ENCODE measurements at places on chromosomes 13 and 19.

GRCh38 chr19:29623726-29624488 is 17.8 kb downstream of the POP4 start:
- DNase-seq, result no peak

DNA sequence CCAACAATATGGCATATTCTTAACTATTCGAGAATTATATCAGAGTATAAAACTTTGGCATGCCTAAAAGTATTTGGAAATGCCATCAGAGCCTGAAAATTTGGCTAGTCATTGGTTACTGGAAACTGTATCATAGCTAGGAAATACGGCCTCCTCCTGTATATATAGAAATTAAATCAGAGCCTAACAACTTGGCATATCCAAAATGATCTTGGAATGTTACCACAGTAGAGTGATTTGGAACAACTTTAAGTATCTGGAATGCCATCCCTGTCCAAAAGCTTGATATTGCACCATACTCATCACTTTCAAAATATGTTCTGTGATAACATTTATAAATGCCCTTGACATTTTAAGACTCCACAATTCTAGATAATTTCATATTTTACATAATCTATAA is 335.8 kb downstream of the SLITRK1 start:
- peak; percentile 11 for DNase-seq

DNA sequence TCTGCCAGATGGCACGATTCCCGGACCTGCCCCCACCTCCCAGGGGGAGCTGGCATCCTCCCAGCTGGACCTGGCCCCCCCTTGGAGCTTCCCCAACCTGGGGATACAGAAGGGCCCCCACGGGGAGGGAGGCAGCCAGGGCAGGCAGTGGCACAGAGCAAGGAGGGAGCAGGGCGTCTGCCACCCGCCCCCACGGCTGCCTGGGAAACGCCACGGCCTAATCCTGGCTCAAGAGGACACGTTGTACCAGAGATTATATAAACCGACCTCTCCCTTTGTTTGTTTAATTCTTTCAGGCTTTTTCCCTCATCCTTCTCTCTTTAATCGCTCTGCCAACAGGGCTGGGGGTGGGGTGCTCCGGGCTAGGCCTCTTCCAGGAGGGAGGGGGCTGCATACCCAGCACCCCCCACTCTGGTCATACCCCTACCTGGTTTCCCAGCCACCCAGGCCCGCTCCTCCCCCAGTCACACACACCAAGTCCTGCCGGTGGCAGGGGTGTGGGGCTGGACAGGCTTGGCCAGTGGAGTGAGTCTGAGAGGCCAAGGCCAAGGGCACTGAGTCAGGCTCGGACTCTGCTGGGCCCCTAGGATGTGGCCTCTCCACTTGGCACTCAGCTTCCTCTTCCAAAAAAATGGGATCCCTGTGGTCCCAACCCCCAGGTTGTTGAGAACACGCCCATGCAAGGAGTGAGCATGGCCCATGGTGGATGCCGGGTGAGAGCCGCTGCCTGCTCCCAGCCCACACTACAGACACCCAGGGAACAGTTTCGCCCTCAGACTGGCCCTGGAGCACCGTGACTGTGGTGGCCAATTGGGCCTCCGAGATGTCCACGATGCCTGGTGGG is 29.5 kb upstream of the NFIC start:
- no peak for DNase-seq

GRCh38 chr19:45354241-45354842 is 13.8 kb downstream of the KLC3 start:
- DNase-seq, result no peak

GRCh38 chr13:21613791-21614190 is 9.8 kb upstream of the MICU2 start:
- DNase-seq, result no peak

DNA sequence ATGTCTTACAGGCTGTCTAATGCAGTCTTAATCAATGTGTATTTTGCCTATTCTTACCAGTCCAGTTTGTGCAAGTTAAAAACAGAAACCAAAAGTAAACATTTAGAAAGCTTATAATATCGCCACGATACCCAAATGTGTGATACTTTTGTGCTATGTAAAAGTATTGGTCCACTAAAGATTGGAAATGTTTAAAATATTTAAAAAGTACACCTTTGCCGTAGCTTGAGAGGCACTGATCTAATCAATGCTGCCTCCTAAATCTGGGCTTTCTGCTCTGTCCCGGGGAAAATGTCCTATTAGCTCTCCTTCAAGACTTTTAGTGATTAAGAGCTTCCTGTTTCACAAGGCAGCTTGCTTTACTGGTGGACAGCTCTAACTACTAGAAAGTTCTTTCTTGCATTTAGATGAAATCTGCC is 64.7 kb downstream of the DNAJC15 start:
- no peak for DNase-seq

GRCh38 chr13:66365101-66365500 is 865.0 kb downstream of the PCDH9 start:
- DNase-seq, result no peak

GRCh38 chr13:43545317-43545874 is 241.4 kb downstream of the ENOX1 start:
- peak; percentile 61 for DNase-seq

GRCh38 chr13:97018029-97018819 is 23.9 kb upstream of the OXGR1 start:
- peak; percentile 63 for DNase-seq

DNA sequence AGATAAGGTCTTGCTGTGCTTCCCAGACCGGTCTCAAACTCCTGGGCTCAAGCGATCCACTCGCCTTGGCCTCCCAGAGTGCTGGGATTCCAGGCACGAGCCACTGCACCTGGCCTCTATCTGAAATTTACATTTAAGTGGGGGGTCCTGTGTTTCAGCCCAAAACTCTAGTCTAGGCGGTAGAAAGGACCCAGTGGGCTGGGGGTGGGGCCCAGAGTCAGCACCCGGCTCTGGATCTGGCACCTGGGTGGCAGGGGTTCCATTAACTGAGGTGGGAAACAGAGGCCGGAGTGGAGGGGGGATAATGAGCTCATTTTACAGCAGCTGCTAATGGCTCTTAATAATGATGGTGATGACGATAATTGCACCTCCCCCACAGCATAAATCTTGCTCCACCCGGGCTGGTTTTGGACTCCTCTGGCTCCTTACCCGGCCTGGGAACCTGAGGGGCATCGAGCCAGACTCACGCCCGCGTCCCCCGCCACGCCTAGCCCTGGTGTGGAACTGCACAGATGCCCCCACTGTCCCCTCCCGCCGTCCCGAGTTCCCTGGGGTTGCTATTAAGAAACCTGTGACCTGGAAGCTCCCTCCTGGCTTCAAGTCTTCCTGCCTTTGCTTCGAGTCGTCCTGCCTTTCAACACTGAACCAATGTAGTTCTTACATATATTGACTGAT is 17.8 kb upstream of the KLF2 start:
- DNase-seq, result no peak

- no peak for DNase-seq
Measured at GRCh38 chr19:39160889-39161672, 35.5 kb downstream of the PAK4 start.

DNA sequence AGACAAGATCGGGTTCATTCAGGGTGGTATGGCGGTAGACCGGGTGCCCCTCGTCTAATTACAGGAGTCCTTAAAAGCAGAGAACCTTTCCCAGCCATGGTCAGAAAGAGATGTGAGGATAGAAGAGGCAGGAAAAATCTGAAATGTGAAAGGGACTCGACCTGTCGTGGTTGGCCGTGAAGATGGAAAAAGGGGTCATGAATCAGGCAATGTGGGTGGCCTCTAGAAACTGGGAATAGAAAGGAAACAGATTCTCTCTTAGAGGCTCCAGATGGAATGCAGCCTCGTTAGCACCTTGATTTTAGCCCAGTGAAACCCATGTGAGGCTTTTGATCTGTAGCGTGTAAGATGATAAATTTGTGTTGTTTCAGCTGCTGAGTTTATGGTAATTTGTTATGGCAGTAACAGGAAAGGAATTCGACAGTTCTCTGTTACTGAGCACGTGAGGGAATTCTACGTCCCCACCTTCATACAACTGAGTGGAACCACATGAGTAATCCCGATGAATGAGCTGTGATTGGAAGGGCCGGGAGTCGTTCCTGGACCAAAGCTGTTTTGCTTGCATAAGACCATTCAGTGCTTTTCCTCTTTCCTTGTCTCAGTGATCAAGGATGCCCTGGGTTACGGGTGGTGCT is 11.0 kb upstream of the CA11 start:
- peak; percentile 78 for DNase-seq

DNA sequence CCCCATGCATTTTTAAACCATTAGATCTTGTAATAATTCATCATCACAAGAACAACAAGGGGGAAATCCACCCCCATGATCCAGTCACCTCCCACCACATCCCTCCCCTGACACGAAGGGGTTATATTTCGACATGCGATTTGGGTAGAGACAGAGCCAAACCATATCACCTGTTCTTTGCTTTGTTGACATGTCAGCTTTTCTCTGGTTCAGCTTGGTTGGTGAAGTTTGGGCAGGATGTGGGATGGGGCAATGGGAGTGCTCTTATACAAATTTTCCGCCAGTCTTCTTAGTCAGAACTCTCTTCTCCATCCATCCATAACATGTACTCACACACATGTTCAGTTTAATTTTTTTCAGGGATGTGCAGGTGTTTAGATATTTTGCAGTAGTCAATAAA is 12.9 kb downstream of the TPP2 start:
- DNase-seq, result no peak

- no peak for DNase-seq
Measured at GRCh38 chr19:29428071-29428470, 97.7 kb upstream of the VSTM2B start.

- DNase-seq, result no peak
Measured at GRCh38 chr13:110469597-110469996, 91.9 kb downstream of the RAB20 start.

DNA sequence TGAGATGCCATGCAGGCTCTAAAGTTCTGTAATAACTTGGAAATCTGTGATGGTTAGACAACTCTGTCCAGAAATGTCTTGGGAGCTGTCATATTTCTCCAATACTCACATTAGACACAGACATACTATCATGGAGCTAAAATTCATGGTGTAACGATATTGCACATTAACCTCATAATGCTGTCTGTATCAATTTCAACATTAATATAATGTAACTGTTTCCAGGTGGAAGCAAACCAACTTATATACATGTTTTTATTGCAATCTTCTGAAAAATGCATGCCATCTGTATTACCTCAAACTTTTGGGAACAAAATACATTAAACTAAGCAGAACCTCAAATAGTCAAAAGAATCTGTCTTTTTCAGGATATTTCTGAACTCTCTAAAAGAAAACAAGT is 14.7 kb upstream of the SPART start:
- DNase-seq, result no peak

Data from fibroblast of skin of scalp (primary cell).